ENCODE measurements at places on chromosomes 3 and 15. TPM values are rescaled to one million over a fixed set of nuclear protein-coding genes. Genes with fewer than 3 reads are reported as not detected.

PLIN1 gene
- total RNA-seq, result 3.6 TPM

MOBP gene
- total RNA-seq, result 0.05 TPM

QRICH1 gene
- 63.0 TPM for total RNA-seq

STARD5 gene
- 25.5 TPM for total RNA-seq

MASP1 gene
- total RNA-seq, result 4.9 TPM

ARHGEF26 gene
- 18.2 TPM for total RNA-seq

C2CD4B gene
- total RNA-seq, result 2.2 TPM

IL20RB gene
- total RNA-seq, result 0.42 TPM

GABRG3 gene
- total RNA-seq, result 1.5 TPM

ACAN gene
- 5.0 TPM for total RNA-seq

CLDN1 gene
- 13.2 TPM for total RNA-seq

AGTR1 gene
- total RNA-seq, result 8.1 TPM

SLC15A2 gene
- 14.0 TPM for total RNA-seq

POLQ gene
- total RNA-seq, result 7.3 TPM

DNA sequence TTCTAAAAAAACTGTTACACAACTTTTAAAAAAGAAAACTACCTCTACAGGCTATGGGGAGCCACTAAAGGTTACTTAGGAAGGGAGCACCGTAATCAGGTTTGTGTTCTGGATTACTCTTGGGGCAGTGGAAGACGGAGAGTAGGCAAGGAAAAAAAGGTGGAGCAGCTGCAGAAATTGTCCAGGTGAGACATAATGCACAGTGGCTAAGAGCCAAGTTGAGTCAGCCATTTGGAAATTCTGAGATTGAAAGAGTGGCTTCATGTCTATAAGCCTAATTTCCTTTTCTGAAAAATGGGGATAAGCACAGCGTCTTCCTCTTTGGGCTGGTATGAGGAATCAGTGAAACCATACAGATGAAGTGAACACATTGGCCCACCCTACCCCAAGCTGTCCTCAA lies 195.2 kb downstream of the CADPS start:
- DNase-seq, result no peak

GRCh38 chr3:49013738-49014660 lies 4.4 kb downstream of the DALRD3 start:
- no peak for DNase-seq

DNA sequence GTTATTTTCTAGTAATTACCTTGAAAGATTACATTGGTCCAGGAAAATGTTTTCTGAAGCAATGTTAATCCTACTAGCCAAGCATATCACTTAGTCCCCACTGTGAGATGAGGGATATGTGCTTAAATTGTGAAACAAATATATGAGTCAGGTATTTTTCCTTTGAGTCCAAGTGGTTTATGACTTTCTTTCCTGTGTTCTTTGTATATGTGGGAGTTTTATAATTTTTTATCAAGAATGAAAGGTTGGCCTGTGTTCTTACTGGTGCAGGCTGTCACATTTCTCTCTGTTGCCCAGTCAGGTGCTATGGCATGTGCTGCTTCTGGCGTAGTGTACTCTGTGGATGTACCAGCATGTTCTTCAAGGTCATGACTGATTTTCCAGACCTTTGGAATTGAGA lies 147.4 kb downstream of the CMSS1 start:
- no peak for DNase-seq

GRCh38 chr15:52261498-52262242 lies 33.9 kb downstream of the MYO5C start:
- peak; percentile 41 for DNase-seq

DNA sequence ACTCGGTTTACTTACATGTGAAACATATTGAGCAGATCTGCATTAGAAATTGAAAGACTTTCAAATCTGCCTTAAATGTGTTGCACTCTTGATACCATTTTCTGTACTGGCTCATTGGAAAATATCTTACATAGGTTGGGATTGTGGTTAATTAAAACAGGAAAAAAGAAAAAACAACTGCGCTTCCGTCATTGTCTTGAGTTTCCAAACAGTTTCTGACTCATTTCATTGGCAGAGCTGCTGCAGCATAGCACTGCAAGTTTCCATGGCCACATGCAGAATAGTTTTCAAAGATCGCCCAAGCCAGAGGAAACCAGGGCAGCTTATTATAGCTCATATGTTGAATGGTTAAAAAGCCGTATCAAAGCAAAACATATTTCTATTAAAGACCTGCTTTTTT lies 446.6 kb upstream of the BCHE start:
- no peak for DNase-seq

- no peak for DNase-seq
Observed at GRCh38 chr3:100615684-100616083, 6.3 kb downstream of the ADGRG7 start.

DNA sequence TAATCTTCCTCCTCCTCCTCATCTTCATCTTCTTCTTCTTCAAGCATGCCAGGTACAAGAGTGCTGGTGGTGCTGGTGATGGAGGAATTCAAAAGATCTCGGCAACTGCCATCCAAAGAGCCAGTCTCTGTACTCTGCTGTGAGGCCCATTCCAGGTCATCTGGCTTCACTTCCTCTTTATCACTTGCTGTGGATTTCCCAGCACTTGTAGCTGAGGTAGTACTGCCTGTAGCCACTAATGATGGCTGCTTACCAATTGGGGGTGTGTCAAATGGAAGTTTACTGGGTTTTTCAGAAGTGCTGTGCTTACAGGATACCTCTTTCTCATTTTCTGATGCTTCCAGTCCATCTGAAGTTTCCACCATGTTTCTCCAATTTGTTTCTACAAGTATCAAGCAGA lies 28.8 kb upstream of the SHC4 start:
- DNase-seq, result no peak

- no peak for DNase-seq
Observed at GRCh38 chr3:55434789-55435188, 52.3 kb downstream of the WNT5A start.

DNA sequence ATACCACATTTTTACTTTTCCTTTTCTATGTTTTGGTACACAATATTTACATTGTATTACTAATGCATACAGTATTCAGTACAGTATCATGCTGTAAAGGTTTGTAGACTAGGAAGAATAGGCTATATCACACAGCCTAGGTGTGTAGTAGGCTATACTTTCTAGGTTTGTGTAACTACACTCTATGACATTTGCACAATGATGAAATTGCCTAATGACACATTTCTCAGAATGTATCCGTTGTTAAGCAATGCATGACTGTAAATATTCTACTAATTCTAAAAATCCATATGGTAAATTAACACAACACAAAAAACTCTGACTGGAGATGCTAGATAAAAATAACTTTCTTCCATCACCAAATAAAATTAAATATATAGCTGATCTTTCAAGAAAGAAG lies 16.2 kb downstream of the NEDD4 start:
- no peak for DNase-seq

- DNase-seq, result no peak
Observed at GRCh38 chr3:13191016-13191415, 117.8 kb upstream of the IQSEC1 start.

DNA sequence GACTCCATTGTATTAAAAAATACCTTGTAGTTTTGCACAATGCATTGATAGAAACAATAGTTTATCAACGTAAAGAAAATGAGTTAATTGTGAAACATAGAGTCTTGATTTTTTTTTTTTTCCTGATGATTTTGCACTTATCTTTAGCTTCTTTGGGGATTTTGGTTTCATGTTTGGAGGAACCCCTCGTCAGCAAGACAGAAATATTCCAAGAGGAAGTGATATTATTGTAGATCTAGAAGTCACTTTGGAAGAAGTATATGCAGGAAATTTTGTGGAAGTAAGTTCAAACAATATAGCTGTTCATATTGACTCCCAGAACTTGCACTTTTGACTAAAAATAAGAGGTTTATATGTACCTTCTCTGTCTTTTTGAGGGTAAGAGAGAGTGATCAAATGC lies 7.0 kb downstream of the DNAJB11 start:
- no peak for DNase-seq

DNA sequence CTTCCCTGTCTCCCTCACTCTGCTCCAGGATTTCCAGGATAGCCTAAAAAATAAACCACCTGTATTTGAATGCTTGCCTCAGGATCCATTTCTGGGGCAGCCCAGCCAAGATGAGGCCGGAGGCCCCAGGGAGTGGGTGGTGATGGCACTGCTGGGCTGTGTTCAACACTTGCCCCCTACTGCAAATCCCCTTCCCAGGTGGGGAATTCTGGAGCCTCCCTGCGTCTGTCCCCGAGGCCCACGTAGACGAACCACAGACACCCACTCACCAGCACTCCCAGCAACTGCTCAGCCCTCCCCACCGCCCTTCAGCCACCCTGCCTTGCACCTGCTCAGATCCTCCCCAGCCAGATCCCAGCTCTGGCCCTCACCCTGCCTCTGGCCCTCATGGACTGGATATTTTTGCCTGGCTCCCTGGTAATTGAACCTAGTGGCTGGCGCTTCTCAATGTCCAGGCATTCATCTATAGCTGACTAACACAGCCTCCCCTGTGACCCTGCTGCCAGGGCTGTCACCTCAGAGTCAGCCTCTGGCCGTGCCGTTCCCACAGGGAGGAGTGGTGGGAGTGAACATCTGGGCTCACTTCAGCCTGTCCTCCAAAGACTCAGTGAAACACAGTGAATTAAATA lies 17.1 kb upstream of the EPB42 start:
- no peak for DNase-seq

DNA sequence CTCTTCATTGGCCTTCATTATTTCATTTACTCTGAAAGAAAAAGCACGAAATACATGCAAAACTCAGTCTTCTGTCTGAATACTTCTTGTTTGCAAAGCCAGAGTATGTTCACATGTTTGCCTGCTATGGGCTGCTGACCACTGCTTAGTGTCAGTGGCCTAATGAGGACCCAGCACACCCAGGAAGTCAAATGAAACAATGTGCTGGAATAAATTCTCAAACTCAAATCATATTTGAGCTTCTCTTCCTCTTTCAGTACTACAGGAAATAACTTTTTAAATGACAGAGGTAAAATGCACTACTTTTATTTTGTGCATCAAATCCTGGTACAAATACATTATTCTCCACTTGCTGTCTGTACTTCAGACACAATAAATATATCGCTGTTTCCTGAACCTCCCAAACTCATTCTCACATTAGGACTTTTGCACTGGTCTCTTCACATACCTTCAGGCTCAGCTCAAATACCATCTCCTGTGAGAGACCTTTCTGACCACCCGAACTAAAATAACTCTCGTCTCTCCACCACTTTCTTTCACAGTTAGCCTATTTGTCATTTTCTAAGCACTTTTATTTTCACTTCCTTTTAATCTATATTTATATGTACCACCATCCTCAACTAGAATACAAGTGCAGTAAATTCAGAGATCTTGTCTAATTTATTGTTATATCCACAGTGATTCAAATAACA lies 176.8 kb downstream of the TUSC7 start:
- DNase-seq, result no peak

GRCh38 chr3:191721390-191721861 lies 260.5 kb downstream of the PYDC2 start:
- DNase-seq, result no peak

DNA sequence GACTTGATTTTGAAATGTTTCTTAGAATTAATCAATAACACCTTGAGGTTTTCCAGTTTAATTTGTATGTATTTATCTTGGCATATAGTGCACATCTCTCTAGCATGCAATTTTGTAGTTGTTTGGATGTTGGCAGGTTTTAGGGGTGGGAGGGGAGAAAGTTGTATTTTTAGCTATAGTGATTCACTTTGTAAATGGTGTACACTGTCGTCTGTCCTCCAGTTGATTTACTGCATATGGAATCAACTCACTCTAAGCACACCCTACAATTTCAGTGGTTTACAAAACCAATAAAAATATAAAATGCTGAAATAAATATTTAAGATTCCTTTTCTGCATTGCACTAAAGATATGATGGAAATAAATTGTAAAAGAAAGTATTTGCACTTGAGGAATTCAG lies 199.1 kb downstream of the CDIN1 start:
- no peak for DNase-seq

- DNase-seq, result no peak
Observed at GRCh38 chr3:11529281-11529680, 114.4 kb downstream of the VGLL4 start.

- DNase-seq, result no peak
Observed at GRCh38 chr15:49024840-49025239, 21.4 kb downstream of the SECISBP2L start.

DNA sequence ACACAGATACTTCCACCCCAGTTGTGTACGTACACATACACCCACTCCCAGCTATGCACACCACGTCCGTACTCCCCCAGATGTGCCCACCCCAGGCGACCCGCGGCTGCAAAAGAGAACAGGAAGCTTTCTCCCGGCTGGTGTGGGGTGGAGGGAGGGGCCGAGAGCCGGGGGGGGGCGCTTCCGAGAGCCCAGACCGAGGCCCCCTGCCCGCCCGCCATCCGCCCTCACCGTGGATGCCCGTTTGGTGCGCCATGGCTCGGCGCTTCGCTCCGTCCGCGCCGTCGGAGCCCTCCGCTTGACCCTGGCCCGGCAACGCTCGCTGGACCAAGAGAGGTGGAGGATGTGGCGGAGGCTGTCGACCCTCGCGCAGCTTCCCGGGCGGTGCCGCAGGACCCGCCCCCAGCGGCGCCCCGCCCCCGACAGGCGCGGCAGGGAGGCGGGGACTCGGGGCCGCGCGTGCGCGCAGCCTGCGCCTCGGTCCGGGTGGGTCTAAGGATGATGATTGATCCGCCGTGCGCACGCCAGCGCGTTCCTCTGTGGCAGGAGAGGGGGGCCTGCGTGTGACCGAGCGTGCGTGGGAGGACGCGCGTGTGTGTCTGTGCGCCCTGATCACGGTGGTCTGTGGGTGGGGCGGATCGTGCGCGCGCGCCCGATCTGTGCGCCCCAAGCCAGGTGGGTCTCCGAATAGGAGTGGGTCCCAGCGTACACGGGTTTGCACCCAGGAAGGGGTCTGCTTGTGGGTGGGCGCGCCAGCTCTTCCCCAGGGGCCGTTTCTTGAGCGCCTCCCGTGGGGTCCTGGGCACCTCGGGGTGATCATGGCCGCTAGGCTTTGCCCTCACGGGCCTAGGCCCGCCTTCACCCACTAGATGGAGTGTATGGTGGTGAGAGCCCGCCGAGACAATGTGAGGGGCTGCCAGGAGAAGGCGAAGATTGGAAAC lies at the start of gene TWF2:
Gene TWF2 (minus strand): TSS at position 398 of the 941 bp plus-strand sequence. CDS start 142 bp downstream, at position 256.
- DNase-seq, result no peak

DNA sequence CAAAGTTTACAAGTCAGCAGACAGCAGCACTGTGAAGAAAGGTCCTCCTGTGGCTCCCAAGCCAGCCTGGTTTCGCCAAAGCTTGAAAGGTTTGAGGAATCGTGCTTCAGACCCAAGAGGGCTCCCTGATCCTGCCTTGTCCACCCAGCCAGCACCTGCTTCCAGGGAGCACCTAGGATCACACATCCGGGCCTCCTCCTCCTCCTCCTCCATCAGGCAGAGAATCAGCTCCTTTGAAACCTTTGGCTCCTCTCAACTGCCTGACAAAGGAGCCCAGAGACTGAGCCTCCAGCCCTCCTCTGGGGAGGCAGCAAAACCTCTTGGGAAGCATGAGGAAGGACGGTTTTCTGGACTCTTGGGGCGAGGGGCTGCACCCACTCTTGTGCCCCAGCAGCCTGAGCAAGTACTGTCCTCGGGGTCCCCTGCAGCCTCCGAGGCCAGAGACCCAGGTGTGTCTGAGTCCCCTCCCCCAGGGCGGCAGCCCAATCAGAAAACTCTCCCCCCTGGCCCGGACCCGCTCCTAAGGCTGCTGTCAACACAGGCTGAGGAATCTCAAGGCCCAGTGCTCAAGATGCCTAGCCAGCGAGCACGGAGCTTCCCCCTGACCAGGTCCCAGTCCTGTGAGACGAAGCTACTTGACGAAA lies 24.2 kb downstream of the STARD5 start:
- DNase-seq, result no peak

GRCh38 chr3:142981108-142981507 lies 17.6 kb upstream of the PAQR9 start:
- no peak for DNase-seq

Data from urinary bladder (tissue), 4 donors.